T47D (cell line): ENCODE measurements at places on chromosomes 3 and 15.

GRCh38 chr3:4336850-4337546 lies 33.8 kb downstream of the SETMAR start:
- DNase-seq, result no peak

- DNase-seq, result peak; percentile 94
Measured at GRCh38 chr3:157088601-157089454, 71.1 kb downstream of the CCNL1 start.

DNA sequence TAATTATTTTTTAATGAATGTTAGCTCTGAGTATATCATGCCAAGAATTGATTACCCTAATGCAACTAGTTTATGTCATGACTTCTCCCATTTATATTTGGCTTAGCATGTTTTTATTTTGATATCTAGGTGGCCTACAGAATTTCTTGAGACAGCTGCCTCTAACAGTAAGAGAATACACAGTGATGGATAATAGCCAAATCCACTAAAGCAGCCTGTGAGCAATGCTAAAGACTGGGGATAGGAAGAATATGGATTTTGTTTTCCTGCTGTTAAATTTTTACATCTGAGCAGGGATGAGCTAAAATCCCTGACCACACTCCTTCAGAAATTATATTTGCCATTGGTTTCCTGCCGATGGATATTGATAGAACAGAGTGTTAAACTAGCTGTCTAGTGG lies 149.3 kb upstream of the TGFBR2 start:
- DNase-seq, result no peak

GRCh38 chr15:99928429-99928981 lies 195.3 kb upstream of the LYSMD4 start:
- peak; percentile 44 for DNase-seq

- DNase-seq, result no peak
Measured at GRCh38 chr3:107641572-107642307, 119.0 kb downstream of the BBX start.

DNA sequence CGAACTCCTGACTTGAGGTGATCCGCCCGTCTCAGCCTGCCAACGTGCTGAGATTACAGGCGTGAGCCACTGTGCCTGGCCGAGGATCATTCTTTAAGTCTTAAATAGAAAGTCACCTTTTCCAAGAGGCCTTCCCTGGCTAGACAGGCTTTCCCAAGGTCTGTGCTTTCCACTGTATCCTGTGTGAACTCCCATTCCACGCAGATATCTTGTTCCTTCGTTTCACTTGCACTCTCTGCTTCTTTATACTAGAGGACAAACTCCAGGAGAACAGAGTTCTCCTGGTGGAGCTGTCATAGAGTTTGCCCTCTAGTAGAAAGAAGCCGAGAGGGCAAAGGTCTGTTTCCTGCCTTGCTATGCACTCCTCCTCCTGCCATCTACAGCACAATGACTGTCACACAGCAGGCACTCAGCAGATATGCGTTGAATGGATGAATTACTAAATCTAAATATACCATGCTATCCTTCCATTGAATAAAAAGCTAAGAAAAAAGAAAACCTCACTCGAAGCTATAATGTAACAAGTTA lies 211.2 kb downstream of the FOXP1 start:
- DNase-seq, result no peak

- DNase-seq, result no peak
Measured at GRCh38 chr3:55173504-55173903, 245.6 kb upstream of the LRTM1 start.

DNA sequence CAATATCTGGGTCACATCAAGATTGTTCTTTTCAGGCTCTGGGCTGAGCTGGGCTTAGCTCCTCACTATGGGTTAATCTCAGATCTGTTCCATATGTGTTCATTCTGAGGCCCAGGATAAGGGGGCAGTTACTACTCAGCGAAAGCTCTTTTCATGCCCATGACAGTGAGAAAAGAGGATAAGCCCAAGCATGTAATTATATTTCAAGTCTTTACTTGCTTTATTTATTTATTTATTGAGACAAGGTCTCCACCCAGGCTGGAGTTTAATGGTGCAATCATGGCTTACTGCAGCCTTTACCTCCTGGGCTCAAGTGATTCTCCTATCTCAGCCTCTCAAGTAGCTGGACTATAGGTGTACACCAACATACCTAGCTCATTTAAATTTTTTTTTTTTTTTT lies 44.7 kb upstream of the SELENOK start:
- no peak for DNase-seq

GRCh38 chr3:62873451-62873760 lies 1.8 kb downstream of the CADPS start:
- DNase-seq, result no peak

DNA sequence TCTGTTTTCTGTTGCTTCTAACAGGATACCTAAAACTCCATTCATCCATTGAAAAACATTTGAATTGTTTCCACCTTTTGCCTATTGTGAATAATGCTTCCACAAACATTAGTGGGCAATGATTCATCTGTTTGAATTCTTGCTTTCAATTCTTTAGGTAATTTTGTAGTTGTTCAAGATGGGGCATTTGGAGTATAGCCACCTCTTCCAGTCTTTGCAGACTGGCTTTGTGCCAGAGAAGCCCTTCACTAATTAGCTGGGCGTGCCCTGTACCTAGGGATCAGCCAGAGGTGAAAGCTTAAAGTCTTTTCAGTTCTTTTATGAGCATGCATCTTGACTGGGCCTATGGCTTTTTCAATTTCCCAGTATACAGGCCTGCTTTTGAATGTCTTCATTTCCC lies 10.9 kb downstream of the RTP1 start:
- DNase-seq, result peak; percentile 45

GRCh38 chr3:12318758-12319621 lies 30.1 kb downstream of the PPARG start:
- no peak for DNase-seq

DNA sequence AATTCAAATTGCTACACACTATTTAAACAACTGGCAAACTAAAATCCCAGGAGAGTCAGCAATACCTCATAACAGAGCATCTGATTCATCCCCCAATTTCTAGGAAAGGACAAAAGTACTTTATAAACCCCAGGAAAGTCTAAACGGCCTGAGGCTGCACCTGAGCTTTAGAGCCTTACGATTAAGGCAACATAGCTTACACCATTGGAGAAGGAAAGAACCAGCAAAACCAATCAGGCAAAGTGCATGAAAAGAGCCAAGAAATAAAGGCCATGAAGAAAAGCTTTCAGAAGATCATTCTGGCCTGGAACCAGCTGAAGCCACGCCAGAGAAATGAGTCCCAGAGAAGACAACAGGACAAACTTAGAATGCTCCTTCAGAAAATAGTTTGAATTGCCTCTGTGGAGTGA lies 48.1 kb downstream of the PTPN9 start:
- DNase-seq, result no peak

DNA sequence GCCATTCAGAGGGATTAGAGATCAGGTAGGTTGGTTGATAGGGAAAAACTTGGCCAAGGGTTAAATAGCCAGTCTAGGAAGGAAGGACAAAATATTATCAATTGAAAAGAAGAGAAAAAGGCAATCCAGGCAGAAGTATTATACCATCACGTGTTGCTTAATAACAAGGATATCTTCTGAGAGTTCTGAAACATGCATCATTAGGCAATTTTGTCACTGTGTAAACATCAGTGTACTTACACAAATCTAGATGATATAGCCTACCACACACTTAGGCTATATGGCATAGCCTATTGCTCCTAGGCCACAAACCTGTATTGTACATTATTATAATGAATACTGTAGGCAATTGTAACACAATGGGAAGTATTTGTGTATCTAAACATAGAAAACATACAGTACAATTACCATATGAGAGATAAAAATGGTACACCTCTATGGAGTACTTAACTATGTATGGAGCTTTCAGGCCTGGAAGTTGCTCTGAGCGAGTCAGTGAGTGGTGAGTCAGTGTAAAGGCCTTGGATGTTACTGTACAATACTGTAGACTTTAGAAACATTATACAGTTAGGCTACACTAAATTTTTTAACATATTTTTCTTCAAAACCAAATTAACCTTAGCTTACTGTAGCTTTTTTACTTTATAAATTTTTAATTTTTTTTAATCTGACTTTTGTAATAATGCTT lies 2.7 kb downstream of the TEX55 start:
- no peak for DNase-seq

- DNase-seq, result no peak
Measured at GRCh38 chr3:5347486-5347885, 160.0 kb downstream of the EDEM1 start.

DNA sequence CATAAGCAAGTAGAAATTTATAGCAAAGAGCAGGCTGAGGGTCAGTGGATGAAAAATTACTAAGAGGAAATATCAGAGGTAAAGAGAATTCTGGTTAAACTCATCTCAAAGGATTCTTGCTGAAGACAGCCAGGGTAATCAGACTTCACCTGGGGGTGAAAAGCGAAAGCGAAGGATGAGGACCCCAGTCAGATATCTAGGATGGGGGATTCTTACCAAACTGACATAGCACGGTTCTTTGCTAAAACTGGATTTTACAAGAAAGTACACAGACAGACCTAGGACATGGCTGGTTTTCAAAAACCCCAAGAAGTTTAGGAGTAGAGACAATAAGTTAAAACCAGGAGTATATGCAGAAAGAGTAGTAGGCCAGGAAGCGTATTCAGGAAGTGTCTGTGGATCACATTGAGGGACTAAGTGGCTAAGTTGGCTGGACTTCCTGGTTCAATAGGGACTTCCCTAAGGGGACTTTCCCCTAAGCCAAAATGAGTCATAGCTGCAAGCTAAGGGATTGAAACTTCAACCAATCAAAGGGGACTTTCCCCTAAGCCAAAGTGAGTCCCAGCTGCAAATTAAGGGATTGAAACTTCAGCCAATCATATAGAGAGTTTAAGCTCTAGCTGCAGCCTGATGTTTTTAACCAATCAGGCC lies 2.4 kb upstream of the CFAP91 start:
- DNase-seq, result no peak
